LNCaP clone FGC (cell line): ENCODE measurements at places on chromosomes 12 and 14.

DNA sequence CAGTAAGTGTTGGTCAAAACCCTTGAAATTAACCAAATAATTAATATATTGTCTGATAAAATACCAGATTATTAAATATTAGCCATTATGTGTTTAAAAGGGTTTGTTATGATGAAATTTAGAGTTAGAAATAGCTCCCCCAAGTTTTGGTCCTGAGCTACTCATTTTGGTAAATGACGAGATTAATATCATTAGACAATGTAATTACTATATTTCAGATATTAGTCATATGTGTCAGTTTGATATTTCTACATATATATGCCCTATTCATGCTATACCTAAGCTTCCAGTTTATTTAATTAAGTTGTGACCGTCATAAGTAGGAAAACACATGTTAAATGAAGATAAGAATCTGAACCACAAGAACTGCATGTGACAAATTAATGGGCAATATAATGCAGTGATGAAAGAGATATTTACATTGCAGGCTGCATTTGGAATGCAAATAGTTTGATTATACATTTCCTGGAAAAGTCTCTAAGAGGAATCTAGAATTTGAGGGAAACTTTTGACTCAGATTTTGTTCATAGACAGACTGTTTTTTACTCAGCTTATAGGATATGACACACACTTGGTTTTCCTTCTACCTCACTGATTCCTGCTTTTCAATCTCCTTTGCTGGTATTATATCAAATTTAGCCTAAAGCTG lies 70.5 kb downstream of the TBC1D30 start:
- peak; percentile 81 for DNase-seq

DNA sequence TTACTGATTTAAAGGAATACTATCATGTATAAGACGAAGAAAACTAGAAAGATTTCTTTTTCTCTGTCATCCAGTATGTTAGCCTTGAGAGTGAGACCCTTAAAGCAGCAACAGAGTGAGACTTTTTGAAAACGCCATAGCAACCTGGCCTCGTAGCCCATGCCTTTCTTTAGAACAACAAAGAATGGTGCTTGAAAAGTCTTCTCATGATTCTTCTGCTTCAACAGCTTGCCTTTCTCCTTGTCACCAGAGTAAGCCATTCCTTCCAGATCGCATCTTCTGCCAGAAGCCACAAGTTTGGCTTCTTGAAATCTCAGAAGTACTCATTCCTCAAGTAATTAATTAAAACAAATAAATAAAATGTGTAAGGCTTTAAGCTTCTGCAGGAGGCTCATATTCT lies 109.3 kb downstream of the PDE3A start:
- no peak for DNase-seq

GRCh38 chr12:55019784-55020183 lies at the start of gene NEUROD4:
TSS of gene NEUROD4 (plus strand) at chr12:55019974. CDS start at chr12:55026440, 6,466 bp downstream.
- DNase-seq, result peak; percentile 80

GRCh38 chr14:72478471-72478893 lies 415.4 kb downstream of the DPF3 start:
- DNase-seq, result no peak

- DNase-seq, result peak; percentile 99
Observed at GRCh38 chr14:69643430-69644200, 32.2 kb downstream of the SUSD6 start.

DNA sequence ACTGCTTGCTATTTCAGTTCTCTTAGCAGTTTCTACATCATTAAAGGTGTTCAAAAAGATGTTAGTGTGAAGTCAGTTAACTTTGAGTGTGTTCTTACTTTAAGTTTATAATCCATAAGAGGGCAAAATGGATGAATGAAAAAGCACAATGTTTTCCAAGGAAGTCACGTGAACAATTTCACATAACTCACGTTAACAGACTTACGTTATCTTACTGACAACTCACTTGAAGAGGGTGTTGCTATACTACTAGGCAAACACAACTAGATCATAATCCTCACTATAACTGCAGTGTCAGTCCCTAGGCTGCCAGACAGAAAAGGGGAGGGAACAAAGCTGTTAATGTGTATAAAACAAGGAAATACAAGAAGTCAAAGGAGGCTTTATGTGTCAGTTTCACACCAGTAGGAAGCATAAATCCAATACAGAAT lies 6.4 kb downstream of the SLC2A13 start:
- DNase-seq, result peak; percentile 64

GRCh38 chr12:114397978-114398881 lies 7.7 kb downstream of the TBX5 start:
- DNase-seq, result no peak

- DNase-seq, result no peak
Observed at GRCh38 chr12:29807129-29807528, 23.4 kb upstream of the TMTC1 start.

GRCh38 chr12:32053881-32054624 lies 52.6 kb upstream of the BICD1 start:
- DNase-seq, result no peak

GRCh38 chr12:100573292-100574186 lies at the start of gene GAS2L3:
TSS of gene GAS2L3 (plus strand) at chr12:100573684. CDS start at chr12:100594905, 21,221 bp downstream.
- DNase-seq, result peak; percentile 46

GRCh38 chr14:50038398-50039119 lies 77.8 kb downstream of the VCPKMT start:
- DNase-seq, result no peak

DNA sequence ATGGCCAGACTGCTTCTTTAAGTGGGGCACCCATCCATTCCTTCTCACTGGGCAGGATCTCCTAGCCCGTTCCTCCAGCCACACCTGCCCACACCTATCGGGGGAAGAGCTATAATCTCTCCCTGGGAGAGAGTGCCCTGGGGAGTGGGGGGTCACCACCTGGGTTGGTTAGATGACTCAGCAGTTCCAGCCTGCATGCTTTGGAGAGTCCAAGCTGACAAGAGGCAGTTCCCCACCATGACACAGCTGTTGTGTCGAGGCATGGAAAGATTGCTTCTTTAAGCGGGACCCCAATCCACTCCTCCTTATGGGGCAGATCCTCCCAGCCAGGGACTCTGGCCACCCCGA lies 52.6 kb upstream of the PPFIA2 start:
- DNase-seq, result no peak

DNA sequence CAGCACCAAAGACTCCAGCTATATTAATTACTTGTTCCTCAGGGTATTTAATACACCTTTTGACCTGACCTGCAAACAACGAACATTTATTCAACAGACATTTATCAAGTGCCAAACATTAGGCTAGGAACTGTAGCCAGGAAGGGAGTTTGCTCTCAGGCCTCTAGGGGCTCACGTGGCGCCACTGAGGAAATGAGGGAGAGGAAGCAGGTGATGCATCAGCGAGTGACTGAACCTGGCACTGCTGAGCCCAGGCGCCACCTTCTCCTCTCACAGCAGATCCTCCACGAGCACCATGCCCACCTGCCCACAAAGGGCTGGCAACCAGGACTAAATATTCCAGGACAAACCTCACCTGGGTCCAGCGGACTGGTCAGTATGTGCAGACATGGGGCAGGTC lies 50.2 kb downstream of the SETD3 start:
- no peak for DNase-seq

- no peak for DNase-seq
Observed at GRCh38 chr14:71238835-71239234, 331.6 kb downstream of the PCNX1 start.

GRCh38 chr14:22185191-22185590 lies 403.8 kb downstream of the DAD1 start:
- no peak for DNase-seq

GRCh38 chr12:38328306-38328895 lies 11.8 kb downstream of the ALG10B start:
- DNase-seq, result peak; percentile 22

DNA sequence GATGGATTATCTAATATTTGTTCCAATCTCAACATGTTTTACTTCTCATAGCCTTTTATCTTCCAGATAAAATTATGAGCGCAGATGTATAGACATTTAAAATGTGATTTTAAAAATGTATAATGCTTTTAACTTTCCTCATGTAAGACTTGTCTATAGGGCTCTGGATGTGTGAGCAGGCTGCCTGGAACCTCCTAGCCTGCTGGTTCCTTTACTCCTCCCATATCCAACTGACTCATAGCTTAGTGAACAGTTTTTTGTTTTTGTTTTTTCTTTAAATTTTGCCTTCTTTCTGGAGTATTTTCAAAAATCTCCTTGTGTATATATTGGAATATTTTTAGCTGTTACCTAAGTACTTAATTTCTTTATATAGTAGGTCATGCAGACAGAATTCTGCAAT lies 115.4 kb downstream of the PDE3A start:
- DNase-seq, result no peak

- no peak for DNase-seq
Observed at GRCh38 chr14:75595226-75595625, 16.8 kb downstream of the FLVCR2 start.

- no peak for DNase-seq
Observed at GRCh38 chr12:87152075-87152474, 877.1 kb downstream of the C12orf50 start.

DNA sequence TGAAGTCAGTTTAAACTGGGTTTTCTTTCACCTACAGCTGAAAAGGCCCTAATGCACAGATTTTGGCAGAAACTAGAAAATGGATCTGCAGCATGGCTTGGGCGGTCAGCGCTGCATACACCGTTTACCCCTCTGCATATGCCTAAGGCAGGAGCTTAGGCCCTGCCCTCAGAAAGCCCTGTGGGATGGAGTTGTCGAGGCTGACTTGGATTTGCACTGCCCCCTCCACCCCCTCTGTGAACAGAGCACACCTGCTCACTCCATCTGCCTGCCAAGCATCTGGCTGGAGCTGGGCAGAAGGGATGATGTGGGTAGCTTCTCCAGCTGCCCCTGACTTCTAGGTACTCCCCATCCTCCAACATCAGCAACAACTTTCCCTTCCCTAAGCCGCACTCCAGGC lies 41.9 kb downstream of the TTC7B start:
- no peak for DNase-seq

DNA sequence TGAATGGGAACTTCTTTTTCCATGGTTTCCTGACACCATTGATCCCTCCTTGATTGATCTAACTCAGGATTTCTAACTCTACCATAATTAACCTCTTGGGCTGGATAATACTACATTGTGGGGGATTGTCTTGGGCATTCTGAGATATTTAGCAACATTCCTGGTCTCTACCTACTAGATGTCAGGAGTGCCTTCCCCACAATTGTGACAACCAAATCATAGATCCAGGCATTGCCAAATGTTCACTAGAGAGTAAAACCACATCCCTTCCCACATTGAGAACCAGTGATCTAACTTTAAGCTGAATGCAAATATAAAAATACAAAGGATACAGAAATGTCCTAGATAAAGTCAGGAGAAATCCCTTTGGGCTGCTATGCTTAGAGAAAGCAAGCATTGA lies 36.9 kb upstream of the CCDC198 start:
- DNase-seq, result no peak

GRCh38 chr12:70985850-70986249 lies 65.3 kb upstream of the PTPRR start:
- DNase-seq, result no peak

DNA sequence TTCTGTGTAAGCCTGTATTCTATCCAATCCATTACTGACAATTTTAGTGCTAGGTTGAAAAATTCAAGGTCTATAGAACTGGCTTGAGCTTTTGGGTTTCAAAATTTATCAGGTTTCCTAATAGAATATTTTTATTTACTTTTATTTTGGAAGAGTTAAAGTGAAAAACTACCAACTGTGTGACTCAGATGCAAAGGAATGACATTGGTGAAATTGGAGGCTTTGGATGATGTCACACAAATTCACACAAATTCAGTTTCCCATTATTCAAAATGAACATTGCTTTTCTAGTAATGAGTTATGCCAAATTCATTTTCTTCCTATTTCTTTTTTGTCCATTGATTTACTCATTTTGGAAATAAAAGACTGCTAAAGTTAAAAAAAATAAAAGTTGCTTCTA lies 186.9 kb downstream of the ALX1 start:
- no peak for DNase-seq

- peak; percentile 52 for DNase-seq
Observed at GRCh38 chr12:96416033-96416799, 16.0 kb upstream of the CDK17 start.

- no peak for DNase-seq
Observed at GRCh38 chr12:113297214-113297587, 37.7 kb downstream of the SLC8B1 start.

DNA sequence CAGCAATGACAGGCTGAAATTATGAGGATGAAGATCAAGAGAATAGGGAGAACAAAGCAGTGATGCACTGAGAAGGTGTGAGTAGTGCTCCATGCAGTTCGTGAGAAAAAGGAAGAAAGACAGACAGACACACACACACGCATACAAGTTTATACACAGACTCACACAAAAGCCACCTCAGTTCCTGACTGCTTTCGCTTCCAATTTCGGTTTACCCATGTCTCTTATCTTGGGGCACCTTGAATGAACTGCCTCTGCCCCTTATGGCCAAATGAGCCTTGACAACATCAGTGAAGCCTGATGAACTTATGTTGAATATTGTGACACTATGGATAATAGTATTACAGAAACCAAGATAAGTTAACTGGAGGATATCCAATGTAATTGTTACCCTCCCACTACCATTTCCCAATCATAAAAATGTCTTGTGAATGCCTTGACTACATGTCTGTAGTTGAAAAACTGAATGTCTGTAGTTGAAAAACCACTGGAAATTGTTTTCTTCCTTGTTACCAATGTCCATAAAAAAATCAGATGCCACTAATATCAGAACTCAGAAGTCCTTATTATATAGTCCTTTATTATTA lies 380.4 kb upstream of the DDHD1 start:
- no peak for DNase-seq

GRCh38 chr14:64612971-64613666 lies 63.4 kb downstream of the PPP1R36 start:
- no peak for DNase-seq

- no peak for DNase-seq
Observed at GRCh38 chr12:84134797-84135366, 777.7 kb downstream of the SLC6A15 start.

- no peak for DNase-seq
Observed at GRCh38 chr14:61470261-61470960, 149.0 kb downstream of the PRKCH start.

GRCh38 chr12:31966558-31967205 lies 7.5 kb downstream of the RESF1 start:
- no peak for DNase-seq

DNA sequence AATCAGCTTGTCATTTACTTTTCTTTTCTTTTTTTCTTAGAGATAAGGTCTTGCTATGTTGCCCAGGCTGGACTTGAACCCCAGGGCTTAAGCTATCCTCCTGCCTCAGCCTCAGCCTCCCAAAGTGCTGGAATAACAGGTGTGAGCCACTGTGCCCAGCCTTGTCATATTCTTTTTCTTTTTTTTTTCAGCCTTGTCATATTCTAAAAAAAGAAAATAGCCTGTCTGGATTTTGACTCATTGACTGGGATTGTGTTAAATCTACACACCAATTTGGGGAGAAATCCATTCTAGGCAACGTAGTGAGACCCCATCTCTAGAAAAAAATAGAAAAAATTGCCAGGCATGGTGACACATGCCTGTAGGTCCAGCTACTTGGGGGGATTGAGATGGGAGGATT lies 24.1 kb downstream of the ATP5MC2 start:
- DNase-seq, result no peak

- DNase-seq, result no peak
Observed at GRCh38 chr12:254039-254438, 8.6 kb downstream of the SLC6A13 start.

- DNase-seq, result no peak
Observed at GRCh38 chr12:53287741-53288216, 7.6 kb upstream of the PFDN5 start.
